ENCODE measurements at places on chromosomes 7 and 10.

- DNase-seq, result no peak
Measured at GRCh38 chr7:114652041-114652440, 237.4 kb downstream of the FOXP2 start.

DNA sequence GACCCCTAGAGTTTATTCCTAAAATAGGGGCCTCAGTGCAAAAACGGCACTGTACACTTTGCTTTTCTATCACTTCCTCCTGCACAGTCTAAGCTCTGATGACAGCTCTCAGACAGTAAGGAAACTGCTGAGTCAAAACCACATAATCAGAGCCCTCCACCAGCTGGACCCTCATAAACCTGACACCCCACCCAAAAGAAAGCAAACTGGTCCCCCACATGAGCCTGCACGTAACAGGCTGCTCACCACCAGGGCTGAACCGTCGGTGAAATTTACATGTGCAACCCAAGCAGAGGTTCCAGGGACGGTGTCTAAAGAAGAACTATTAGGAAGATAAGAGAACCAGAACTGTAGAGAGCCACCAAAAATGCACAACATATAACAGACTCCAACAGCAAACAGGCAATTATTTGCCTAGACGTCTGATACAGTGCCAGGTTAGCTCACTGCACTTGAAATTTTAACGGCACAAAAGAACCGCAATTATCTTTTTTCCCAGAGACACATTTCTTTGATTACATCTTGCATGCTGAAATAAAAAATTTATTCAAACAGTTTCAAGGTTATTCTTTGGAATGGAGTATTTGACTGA, 19.6 kb downstream of the SGMS1 start:
- DNase-seq, result no peak

DNA sequence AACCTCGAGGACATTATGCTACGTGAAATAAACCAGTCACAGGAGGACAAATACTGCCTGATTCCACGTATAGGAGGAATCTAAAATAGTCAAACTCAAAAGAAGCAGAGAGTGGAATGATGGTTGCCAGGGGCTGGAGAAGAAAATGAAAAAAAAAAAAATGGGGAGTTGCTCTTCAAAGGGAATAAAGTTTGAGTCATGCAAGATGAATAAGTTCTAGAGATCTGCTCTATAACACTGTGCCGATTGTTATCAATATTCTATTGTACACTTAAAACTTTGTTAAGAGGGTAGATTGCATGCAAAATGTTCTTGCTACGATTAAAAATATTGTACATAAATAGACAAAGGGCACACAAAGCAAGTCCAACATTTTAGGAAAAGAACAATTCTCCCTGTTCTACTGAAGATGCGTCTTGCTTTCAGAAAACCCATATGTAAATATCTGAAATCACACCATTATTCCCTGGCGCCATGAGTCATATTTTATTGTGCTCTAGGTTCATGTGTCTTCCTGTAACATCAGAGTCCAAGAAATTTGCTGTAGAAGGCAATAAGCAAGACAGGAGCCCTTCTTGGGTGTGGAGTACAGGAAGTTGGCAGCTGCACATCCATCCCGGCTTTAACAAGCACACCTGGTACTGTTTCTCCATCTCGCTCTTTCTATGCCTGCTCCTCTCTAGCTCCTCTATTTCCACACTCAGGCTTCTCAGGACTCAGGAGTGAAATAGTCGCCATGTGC, 145.9 kb downstream of the GFRA1 start:
- no peak for DNase-seq

DNA sequence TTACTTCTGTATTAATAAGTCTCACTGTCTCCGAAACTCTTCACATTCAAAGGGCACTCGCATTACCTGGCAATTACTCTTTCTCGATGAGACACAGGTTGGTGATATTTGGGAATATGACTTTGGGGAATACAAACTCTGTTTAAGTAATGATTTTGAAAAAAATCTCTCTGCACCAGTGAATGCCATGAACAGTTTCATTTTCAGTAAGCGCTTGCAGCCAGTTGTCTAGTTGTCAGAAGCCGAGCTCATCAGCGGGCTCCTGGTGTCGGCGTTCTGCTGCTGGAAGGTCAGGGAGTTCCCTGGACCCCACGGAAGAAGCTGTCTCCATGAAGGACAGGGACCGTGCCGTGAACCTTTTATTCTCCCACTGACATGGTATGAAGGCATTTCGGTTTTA, 57.7 kb downstream of the PTPRE start:
- DNase-seq, result no peak

- no peak for DNase-seq
Measured at GRCh38 chr7:152006336-152006735, 19.1 kb upstream of the GALNT11 start.

GRCh38 chr7:147721962-147722830, 868.4 kb upstream of the C7orf33 start:
- DNase-seq, result no peak

- DNase-seq, result no peak
Measured at GRCh38 chr10:62031507-62031906, 130.0 kb downstream of the ARID5B start.

DNA sequence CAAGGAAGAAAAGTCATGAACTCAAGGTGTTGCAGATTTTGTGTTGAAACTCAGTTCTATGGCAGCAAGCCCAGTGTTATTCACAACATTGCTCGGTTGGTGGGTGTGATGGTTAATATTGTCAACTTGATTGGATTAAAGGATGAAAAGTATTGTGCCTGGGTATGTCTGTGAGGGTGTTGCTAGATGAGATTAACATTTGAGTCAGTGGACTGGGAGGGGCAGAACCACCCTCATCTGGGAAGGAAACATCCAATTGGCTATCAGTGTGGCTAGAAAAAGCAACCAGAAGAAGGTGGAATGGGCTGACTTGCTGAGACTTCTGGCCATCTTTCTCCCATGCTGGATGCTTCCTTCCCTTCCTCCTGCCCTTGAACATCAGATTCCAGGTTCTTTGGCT, 353.2 kb downstream of the ADRA2A start:
- DNase-seq, result no peak

DNA sequence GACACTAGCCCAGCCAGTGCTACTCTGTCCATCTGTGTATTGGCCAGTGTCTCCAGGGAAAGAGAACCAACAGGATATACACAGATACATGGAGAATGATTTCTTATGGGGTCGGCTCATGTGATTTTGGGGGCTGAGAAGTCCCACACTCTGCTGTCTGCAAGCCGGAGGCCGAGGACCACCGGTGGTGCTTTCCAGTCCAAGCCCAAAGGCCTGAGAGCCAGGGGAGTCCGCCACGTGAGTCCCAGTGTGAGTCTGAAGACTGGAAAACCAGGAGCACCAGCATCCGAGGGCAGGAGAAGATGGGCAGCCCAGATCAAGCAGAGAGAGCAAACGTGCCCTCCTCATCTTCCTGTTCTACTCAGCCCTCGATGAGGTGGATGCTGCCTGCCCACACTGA, 71.5 kb downstream of the C10orf143 start:
- no peak for DNase-seq

DNA sequence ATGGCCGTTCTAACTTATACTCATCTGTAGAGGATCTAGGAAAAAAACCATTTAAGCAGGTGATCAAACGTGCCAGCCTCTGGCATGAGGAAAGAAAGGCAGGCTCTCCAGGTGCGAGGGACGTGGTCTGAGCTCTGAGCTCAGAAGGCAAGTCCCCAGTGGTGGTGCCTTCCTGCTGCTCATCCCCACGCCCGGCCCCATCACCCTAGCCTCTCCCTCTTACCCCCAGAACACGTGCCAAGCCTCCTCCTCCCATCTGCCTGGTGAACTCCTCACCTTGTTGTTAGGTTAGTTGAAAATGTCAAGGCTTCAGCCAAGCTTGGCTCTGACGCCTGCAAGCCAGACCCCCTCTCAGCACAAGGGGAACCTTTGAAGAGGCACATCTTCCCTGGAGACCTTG, 571.2 kb upstream of the MKI67 start:
- DNase-seq, result no peak

- no peak for DNase-seq
Measured at GRCh38 chr7:52507546-52508255, 527.7 kb upstream of the POM121L12 start.

- no peak for DNase-seq
Measured at GRCh38 chr7:17359610-17360009, 61.2 kb downstream of the AHR start.

DNA sequence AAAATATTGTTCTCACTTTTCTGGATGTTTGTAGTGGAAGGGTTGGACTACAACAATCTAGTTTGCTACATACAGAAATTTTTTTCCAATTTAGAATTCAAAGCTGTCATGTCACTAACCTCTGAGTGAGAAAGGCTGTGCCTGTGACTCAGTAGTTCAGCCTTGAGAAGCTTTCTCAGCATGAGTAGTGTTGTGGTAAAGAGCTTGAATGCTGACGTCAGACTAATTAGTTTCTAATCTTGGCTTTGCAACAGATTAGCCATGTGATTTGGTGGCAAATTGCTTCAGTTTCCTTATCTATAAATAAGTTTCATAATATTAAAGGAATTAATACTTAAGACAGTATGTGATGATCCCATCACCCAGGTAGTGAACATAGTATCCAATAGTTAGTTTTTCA, 83.8 kb downstream of the ABCA13 start:
- DNase-seq, result no peak

DNA sequence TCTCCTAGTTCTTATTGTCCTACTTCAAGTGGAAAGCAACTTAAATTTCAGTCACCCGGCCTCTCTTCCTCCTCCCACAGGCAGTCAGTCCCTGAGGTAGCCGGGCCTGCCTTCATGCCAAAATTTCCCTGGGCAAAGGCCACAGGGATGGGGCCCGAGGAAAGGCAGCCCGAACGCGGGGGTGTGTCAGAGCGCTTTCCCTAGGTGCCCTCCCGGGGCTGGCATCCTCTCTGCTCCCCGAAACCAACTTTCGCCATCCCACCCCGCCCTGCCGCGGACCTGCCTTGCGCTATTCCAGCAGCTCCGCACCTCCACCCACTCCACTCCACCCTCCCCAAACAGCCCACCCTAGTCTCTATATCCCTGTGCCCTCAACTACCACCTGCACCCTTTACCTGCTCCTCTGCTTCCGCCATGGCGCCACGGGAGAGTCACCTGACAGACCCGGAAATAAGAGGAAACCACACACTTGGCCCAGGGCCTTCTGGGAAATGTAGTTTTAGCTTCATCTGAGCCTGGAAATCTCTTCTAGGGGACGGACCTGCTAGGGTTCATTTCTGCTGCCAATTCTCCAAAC, at the start of gene VPS41:
TSS of gene VPS41 (minus strand) at position 433 of the 577 bp plus-strand sequence. CDS start at position 416, 17 bp downstream.
- DNase-seq, result peak; percentile 45

DNA sequence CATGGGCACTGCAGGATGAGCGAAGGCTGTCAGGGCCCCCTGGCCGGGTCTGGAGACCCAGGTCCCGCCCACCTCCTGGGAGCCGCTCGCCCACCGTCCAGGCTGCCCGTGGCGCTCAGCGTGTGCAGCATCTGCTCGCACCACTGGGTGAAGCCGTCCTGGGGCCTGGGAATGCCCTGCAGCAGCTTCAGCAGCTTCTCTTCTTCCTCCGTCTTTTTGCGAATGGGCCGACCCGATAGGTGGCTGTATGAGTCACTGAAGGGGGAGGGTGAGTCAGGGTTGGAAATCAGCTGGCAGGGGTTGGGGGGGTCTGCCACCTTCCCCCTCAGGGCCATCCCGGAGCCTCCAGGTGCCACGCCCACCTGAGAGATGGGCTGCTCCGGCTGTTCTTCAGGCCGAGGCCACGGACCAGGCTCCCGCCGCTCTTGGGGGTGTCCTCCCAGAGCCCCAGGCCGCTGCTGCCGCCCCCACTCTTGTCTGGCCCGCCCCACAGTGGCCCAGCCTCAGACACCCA, 8.7 kb downstream of the GNB2 start:
- no peak for DNase-seq

- no peak for DNase-seq
Measured at GRCh38 chr10:98636921-98637329, 190.2 kb upstream of the HPS1 start.

- no peak for DNase-seq
Measured at GRCh38 chr10:117133273-117134055, 4.6 kb downstream of the VAX1 start.

DNA sequence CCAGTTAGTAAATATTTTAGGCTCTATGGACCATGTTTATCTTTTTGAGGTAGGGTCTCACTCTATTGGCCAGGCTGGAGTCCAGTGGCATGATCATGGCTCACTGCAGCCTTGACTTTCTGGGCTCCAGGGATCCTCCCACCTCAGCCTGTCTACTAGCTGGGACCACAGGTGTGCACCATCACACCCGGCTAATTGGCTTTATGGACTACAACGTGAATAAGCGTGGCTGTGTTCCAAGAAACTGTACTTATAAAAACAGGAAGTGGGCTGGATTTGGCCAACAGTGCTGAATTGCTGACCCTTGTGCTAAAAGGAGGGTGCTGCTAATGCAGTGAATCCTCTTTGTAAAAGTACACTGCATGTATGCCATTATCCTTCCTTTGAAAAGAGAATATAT, 111.7 kb upstream of the CDK13 start:
- no peak for DNase-seq

- DNase-seq, result no peak
Measured at GRCh38 chr10:101485207-101485606, 102.8 kb downstream of the POLL start.

DNA sequence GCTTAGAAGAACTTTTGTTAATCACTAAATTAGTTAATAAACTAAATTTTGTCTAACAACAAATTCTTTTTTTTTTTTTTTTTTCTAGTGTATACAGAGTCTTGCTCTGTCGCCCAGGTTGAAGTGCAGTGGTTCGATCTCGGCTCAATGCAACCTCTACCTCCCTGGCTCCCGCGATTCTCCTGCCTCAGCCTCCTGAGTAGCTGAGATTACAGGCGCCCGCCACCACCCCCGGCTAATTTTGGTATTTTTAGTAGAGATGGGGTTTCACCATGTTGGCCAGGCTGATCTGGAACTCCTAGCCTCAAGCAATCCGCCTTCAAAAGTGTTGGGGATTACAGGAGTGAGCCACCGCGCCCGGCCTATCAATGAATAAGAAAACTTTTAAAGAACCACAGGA, 1.1 kb upstream of the IQUB start:
- no peak for DNase-seq

Measured in fibroblast of the conjunctiva (primary cell).